ENCODE measurements at places on chromosomes 12 and 14.

DNA sequence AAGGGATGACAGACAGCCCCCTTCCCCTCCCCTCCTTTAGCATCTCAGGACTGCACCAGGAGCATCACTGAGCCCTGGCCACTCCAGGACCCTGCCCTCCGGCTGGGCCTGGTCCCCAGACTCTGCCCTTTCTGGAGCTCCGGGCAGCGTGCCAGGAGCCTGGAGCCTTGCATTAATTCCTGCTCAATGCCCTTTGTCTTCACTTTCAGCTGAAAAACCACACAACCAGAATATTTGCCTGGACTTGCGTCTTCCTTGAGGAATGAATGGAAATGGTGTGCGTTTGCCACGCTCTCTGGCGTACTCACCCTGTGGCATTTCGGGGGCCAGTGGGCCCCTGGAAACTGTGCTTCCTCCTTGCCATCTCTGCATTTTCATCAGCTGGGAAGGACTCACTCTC lies 8.5 kb upstream of the RFLNA start:
- DNase-seq, result no peak

DNA sequence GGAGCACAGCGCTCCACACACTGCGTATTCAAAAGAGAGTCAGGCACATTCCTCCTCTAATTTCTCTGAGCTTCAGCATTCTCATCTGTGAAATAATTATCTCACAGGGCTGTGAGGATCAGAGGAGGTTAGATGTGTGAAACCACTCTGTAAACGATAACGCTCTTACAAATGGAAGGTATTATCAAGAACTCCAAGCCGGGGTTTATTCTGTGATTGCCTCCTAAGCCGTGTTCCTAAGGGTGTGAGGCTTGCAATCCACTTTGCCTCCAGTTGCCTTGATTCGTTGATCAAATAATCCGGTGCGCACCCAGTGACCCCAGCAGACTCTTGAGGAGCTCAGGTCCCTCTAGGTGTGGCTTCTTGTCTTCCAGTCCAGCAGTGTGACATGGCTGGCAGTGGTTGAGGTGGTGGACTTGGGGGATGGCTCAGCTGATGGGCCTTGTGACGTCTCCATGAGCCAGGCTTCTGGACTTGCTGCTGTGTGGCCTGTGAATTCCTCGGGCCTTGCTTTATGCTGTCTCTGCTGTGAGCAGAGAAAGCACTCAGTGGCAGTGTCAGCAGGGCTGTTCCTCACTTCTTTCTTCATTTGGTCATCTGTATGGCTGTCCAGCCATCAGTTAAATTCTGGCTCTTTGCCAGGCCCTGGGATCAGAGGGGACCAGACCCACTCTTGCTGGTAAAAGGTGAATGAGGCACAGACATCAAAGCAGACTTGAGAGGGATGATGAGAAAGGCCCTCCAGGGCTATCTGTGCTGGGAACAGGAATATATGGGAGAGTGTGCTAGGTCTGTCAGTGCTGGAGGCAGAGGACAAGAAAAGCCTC lies 71.0 kb downstream of the SLC25A47 start:
- no peak for DNase-seq

GRCh38 chr12:41701943-41702601 lies 442.6 kb downstream of the GXYLT1 start:
- no peak for DNase-seq

DNA sequence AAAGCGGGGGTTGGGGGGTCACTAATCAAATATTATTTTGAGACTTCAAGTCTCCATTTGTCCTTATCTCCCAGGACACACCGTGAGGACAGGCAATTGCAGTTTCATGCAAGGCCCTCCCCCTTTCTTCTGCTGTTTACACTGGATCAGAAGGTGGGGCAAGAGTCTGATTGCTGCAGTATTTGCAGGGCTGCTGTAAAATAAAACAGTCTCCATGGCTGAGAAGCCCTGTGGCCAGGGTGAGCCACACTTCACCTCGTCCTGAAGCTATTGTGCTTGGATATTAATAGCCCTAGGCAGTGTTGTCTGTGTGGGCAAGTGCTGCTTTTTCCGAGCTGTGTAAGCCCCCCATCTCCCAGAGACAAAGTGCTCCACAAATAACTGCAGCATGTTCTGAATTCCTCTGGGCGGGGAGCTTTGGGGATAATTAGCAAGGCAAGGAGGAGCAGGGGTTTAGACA lies 187.4 kb upstream of the NTF3 start:
- no peak for DNase-seq

DNA sequence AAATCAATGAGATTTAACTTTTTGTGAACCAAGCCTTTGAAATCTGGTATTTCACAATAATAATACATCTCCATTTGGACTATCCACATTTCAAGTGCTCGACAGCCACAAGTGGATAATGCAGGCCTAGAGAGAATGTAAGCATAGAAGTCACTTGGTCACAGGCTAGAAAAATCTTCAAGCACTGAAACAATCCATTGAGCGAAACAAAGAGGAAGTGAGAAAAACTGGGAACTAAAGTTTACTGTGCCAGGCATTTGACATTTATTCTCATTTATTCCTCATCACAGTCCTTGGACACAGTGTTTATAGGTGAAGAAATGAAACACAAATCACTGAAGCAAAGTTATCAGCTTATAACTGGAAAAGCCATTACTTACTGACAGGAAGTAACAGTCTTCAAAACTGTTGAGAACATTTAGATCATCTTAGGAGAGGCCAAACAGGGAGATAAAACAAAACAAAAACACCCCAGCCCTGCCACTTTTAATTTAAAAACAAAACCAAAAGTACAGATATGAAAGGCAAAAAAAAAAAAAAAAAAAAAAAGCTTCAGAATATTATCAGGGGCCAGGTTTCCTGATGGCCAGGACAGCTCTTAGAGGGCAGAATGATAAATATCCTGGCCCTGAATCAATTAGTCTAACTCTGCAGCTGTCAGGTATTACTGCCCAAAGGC lies 29.2 kb downstream of the GNS start:
- DNase-seq, result no peak

- DNase-seq, result no peak
These were observed 30.5 kb downstream of the FZD10 start for GRCh38 chr12:130192642-130193345.

DNA sequence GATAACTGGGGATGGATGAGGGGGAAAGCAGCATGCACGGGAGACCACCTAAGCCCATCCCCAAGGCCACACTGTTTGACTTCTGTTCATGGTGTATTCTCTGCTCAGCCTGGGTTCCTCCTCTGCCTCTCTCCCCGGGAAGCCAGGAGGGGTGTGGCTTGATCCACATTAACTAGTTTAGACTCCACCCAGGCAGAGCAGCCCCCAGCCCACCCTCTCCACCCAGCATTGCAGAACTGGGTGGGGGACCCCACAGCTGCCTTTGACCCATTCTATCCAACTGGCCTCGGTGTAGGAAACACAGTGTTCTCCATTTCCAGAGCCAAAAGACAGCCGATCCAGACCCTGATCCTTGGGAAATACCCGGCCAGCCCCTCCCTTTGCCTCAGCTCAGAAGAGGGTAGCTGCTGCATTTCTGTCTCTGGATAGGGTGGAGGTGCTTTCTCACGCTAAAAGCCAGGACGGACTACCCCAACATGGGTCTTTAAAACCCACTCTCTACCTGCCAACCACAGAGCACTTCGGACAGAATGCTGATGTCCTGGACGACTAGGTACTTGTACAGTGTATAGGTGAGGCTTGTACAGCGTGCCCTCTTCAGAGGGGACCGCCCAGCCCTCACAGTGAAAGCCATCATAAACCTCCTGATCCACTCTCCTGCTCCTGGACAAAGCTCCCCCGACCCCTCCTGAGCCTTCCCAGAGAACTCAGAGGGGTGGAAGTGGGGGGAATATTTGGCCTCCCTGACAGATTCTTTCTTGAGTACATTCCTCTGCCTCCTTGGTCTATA lies 9.4 kb downstream of the SPRYD3 start:
- no peak for DNase-seq

- DNase-seq, result no peak
These were observed 299.7 kb upstream of the FBXO33 start for GRCh38 chr14:39731912-39732311.

- DNase-seq, result no peak
These were observed 105.4 kb downstream of the APAF1 start for GRCh38 chr12:98750511-98750910.

GRCh38 chr12:108307006-108307405 lies 32.1 kb downstream of the CMKLR1 start:
- DNase-seq, result no peak

- no peak for DNase-seq
These were observed 15.1 kb upstream of the KERA start for GRCh38 chr12:91072931-91073330.

DNA sequence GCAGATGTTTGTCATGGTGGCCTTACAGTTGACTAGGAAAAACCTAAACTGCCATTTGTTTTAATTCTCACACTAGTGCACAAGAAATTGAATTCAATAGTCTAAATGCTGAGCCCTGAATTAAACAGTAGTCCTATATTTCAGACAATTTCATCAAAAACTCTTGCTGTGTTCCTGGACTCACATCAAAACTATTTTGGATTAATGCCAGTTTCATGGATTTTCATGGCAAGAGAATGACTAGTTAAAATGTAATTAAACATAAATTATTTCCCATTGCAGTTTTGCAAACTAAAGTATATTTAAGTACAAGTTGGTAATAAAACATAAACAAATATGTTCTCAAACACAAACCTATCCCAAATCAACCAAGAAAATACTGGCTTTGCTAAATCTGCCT lies 468.0 kb upstream of the PRICKLE1 start:
- no peak for DNase-seq

GRCh38 chr14:103501041-103501870 lies 21.4 kb downstream of the CKB start:
- no peak for DNase-seq

GRCh38 chr12:58832920-58833319 lies 87.4 kb downstream of the LRIG3 start:
- DNase-seq, result no peak

- no peak for DNase-seq
These were observed 112.6 kb downstream of the BRMS1L start for GRCh38 chr14:35938770-35939169.

- no peak for DNase-seq
These were observed 49.8 kb downstream of the RIN3 start for GRCh38 chr14:92563359-92563758.

GRCh38 chr14:104223101-104224041 lies 85.0 kb downstream of the KIF26A start:
- DNase-seq, result no peak

- DNase-seq, result no peak
These were observed 1054.7 kb downstream of the GALC start for GRCh38 chr14:86938320-86938719.

GRCh38 chr12:52584156-52584682 lies 10.6 kb upstream of the KRT74 start:
- no peak for DNase-seq

DNA sequence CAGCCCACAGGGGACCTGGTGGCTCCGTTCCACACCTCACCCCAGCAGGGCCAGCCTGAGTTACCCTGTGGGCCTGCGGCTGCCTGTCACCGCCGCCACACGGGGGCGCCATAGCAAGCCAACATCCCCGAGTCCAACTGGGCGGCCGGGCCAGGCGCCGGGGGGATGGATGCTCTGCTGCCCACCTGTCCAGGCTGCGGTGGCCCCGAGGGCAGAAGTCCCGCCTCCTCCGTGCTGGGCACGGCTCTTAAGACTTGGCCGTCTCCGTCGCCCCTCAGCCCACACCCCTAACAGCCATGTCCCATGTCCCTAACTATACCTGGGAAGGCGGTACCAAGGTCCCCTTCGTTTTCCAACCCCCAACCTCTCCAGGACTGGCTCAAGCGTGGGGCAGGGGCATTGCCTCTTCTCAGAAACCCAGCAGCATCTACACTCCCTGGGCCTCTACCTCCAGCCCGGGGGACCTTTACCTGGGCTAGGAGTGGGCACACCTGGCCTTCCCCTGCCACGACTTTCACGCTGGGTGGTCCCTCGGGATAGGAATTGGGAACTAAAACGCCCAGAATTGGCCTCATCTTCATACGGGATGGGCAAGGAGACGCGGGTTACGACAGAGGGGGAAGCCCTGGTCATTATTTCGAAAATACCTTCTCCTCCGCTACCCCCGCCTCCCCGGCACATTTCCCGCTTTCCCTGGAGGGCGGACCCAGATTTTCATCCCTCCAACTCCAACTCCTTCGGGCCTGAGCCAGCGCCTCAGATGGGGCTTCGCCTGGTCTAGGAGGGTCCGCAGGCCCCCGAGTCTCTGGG lies 1.1 kb upstream of the CYP46A1 start:
- peak; percentile 72 for DNase-seq

DNA sequence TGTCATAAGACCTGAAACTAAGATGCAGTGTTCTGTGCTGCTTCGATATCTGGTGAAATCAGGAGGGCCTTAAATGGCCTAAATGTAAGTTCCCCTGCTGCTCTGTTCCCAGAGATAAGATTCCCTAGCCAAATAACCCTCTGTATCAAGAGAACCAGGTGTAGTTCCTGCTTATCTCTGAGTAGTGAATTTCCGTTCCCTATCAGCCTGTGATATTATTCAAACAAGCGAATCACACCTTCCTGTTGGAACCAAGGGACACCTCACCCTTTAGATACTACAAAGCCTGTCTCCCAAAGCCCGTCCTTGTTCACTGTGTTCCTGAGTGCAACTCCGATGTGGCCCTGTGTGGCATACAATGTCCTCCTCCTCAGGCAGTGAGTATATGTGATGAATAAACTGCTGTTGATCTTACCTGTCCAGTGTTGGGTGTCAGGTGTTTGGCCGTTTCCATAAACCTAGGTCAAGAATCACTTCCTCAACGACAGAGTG lies 52.2 kb upstream of the COCH start:
- DNase-seq, result no peak

- DNase-seq, result no peak
These were observed 4.1 kb upstream of the SLC7A7 start for GRCh38 chr14:22819151-22819988.

All from activated T-cell treated with anti-CD3 and anti-CD28 coated beads for 4 hours (primary cell).